ENCODE measurements at places on chromosomes 11 and 22. TPM values are rescaled to one million over a fixed set of nuclear protein-coding genes. Genes with fewer than 3 reads are reported as not detected.
A peak's percentile ranks its signal among the peaks of the same experiment; 100 is the strongest.

Gene MS4A12
- total RNA-seq, result 0.27 TPM

DNA sequence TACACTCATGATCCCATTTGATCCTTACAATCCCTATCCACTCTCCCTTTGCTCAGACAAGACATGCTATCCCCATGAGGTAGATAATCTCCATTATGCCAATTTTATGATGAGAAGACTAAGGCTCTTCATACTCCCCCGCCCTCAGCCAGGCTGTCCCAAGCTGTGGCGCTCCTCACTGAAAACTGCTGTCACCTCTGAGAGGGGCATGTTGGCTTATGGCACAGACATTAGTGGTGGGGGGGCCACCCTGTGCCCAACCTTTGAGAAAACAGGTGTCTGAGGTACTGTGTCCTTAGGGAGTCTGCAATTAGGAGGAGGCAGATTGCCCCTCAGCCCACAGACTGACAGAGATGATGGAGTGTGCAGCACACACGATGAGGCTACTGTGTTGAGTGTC lies 2.4 kb downstream of the DDTL start:
- no peak for DNase-seq

Gene LRRC4C
- total RNA-seq, result 0.15 TPM

- peak; percentile 48 for DNase-seq
Observed at GRCh38 chr22:36853407-36854099, 7.3 kb upstream of the NCF4 start.

GRCh38 chr11:6526411-6527135 lies 29.5 kb downstream of the DNHD1 start:
- no peak for DNase-seq

GRCh38 chr11:70191495-70192140 lies 11.5 kb upstream of the FADD start:
- peak; percentile 56 for DNase-seq

Gene KREMEN1
- 3.7 TPM for total RNA-seq

- no peak for DNase-seq
Observed at GRCh38 chr11:47603295-47603694, 9.1 kb upstream of the C1QTNF4 start.

DNA sequence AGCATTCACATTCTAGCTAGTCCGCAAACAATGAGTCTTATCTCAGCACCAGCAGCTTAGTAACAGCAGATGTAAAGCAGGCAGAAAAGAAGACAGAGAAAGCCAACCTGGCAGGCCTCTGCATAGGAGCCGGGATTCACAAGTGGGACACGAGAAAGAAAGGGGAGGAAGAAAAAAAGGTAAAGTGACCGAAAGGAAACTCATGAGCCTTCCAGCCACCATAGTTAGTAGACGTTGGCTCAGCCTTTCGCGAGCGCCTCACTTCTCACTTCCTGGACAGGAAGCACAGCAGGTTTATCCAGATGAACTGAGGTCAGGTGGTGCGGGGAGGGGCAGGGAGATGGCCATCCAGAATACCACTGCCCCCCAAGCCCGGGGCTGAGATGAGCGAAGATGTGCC lies 19.7 kb upstream of the KAT5 start:
- DNase-seq, result no peak

GRCh38 chr22:19401483-19401882 lies 30.1 kb downstream of the HIRA start:
- DNase-seq, result no peak

DNA sequence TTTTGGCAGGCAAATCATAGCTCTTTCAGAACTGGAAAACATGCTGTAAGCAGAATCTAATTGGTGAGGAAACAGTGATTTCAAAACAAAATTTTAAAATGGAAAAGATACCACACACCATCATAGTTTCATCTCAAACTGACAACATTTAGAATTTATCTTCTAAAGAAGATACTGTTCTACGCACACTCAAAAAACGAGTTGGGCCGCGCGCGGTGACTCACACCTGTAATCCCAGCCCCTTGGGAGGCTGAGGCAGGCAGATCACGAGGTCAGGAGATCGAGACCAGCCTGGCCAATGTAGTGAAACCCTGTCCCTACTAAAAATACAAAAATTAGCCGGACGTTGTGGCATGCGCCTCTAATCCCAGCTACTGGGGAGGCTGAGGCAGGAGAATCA lies 44.2 kb upstream of the ADSL start:
- DNase-seq, result no peak

- DNase-seq, result peak; percentile 10
Observed at GRCh38 chr11:45765836-45766235, 39.1 kb upstream of the SLC35C1 start.

Gene SCGB1A1
- not detected for total RNA-seq

- peak; percentile 61 for DNase-seq
Observed at GRCh38 chr11:7606496-7606895, 66.8 kb downstream of the CYB5R2 start.

GRCh38 chr11:2214527-2215229 lies 43.1 kb upstream of the TH start:
- DNase-seq, result no peak

Gene TEAD1
- total RNA-seq, result 83.2 TPM

DNA sequence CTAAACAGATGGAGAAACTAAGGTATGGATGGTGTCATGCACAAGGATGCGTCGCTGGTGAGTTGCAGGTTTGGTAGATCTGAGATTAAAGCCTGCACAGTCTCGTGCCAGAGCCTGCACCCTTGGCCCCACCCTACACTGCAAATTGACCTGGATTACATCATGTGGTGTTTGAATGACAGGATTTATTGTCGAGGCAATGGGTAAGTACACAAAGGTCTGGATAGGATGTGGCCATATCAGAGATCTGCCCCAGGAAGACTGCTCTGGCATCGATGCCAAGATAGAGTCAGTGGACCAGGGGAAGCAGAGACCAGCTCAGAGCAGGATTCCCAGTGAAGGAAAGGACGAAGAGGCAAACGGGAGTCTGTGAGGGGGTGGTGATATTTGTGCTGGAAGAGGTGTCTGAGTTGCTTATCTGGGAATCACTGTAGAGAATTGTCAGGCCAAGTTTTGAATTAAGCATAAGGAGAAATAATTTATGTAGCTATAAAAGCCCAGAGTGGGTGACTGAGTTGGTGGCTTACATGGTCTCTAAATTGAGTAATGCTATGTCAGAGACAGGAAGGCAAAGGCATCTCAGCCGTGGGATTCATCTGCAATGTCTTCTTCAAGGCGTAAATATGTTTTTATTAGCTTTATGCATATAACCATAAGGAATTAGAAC lies 499.6 kb upstream of the B3GAT1 start:
- no peak for DNase-seq

- no peak for DNase-seq
Observed at GRCh38 chr11:104637662-104638170, 260.5 kb downstream of the CASP12 start.

Gene MS4A4E
- total RNA-seq, result not detected

DNA sequence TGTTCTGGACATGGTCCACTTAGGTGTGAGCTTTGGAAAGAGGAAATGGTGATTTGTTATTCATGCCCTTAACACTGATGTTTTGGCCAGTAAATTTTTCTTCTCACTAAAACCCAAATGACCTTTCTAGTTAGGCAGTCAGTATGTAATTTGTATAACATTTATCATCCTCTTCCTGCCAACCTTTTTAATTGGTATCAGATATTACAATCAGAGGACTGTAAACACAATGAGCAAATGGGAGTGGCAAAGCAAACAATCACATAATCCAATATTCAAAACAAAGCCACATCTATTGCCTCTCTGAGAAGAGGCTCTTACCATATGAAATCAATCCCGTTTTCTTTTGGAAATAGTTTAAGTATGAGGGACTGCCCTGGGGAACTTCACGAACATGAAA lies 49.1 kb downstream of the BBOX1 start:
- DNase-seq, result no peak

Gene MSANTD4
- total RNA-seq, result 20.5 TPM

DNA sequence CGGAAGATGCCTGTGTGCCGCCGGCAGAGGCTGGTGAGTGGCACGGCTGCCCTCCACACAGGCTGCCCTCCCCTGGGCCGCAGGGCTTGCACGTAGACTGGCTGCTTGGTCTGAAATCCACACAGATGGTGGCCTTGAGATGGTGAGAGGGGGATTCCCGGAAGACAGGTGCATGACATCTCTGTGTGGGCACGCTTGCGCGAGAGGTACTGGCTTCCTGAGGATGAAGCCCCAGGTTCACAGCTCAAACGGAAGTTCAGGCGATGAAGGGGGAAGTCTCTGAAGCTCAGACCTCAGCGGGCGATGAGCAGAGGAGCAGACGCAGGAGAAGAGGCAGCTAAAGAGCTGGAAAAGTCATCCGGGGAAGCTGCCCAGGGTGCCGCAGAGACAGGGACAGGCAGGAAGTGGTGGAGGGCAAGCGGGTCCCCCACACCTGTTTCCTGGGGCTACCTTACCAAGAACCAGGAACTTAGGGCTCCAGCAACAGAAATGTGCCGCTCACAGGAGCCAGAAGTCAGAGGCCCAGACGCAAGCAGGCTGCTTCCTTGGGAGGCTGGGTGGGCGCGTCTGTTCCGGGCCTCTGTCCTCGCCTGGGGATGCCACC lies 7.2 kb downstream of the CRELD2 start:
- DNase-seq, result no peak

Gene GNAZ
- total RNA-seq, result 0.47 TPM

- peak; percentile 92 for DNase-seq
Observed at GRCh38 chr11:122655527-122656072, at the start of gene UBASH3B. TSS of gene UBASH3B (plus strand) at chr11:122655722. CDS start at chr11:122656050, 328 bp downstream.

Gene MYO18B
- not detected for total RNA-seq

DNA sequence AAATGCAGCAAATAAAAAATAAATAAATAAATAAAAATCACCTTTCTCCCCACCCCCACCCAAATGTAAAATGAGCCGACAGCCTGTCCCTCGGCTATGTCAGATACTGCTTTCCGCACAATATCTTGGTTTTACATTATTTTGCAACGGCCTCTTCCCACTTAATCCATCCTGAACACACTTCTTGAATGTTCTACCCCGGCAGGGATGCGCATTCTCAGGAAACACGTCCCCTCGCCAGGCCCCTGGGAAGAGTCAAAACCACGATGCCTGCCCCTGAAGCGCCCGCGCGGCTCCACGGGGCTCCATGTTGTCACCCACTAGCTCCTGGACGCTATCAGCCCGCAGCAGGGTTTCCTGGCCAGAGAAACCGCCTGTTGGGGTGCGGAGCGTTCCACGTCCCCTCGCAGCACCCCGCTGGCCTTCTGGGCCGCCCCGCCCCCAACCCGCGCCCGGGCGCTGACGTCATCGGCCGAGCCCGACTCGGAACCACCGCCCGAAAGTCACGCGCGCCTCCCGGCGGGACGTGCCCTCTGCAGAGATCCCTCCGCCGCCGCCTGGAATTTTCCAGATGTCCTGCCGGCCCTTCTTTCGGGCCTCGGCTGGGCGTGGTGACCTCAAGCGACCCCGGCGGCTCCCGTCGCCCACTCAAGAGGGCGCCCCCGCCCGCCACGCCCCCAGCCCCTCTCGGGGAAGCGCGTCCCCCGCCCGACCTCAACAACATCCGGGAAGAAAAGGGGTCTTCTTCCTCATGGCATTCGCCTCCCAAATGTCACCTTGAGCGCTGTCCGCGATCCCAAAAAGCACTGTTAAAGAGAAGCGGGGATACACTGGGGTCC lies 585 bp upstream of the NEAT1 start:
- DNase-seq, result peak; percentile 94

DNA sequence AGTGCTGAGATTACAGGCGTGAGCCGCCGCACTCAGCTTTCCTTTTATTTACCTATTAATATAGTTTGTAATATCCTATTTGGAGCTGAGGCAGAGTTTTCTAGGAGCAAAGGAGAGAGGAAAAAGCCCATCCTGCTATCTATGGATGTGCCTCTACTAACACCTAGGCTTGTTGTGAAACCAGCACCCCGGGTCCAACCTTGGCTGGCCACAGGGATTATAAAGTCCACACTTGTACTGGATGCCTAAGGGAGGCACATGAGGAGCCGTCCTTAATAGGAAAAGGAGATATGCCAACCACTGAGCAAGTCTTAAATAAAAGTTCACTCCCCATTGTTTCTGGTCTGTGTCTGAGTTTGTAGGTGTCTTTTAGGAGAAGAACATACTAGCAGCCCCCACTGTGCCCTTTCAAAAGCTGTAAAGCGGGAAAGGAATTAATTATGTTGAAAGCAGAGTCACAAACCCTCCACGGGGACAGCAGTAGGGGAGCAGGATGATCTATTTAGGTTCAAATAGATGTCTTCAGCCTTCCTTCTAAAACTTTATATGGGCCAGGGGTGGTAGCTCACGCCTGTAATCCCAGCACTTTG lies 29.3 kb downstream of the RRP7A start:
- no peak for DNase-seq

Gene ADM2
- total RNA-seq, result 0.15 TPM

DNA sequence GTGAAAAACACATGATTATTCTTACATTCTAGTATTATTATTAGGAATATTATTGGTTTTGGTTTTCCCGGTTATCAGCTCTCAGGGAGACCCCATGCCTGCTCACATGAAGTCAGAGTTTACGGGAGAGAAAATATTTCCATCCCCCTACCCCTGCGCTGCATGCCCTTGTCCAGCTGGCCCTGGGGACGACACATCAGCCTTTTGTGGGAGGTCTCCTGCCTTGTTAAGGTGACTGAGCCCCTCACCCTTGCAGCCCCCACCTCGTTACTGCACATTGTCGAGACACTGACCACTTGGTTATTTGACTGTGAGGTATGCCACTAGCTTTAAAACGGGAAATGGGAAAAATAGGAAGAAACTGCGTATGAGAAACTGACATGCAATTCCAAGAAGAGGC lies 63.0 kb downstream of the PARVG start:
- DNase-seq, result no peak

DNA sequence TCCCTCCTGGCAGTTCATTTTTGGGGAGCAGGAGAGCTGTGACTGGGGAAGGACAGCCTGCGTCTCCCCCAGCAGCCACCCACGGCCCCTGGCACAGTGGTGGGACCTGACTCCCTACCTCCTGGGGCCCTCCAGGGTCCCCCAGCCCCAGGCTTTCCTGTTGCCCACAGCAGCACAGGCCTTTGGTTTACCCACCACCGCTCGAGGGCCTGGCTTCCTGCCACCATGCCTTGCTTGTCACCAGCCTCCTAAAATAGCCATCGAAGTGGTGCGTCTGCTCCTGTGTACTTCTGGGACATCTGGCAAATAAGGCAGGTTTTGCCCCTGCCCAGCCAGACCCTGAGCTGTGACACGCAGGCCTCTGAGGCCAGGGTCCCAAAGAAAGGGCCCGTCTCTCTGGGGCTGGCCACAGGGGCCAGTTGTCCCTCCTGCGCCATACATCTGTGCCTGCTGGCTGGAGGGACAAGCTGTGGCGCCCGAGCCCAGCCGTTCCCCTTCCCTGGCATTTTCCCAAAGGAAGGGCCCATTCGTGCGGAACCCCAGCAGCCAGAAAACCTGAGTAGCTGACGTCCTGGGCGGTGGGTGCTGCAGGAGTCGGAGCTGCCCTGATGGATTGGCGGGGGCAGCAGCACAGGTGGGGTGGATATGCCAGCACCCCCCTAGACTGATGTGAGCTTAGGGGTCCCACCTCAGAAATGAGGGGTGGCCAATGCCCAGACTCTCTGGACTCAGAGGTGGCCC lies 14.6 kb downstream of the PHLDA2 start:
- DNase-seq, result no peak

DNA sequence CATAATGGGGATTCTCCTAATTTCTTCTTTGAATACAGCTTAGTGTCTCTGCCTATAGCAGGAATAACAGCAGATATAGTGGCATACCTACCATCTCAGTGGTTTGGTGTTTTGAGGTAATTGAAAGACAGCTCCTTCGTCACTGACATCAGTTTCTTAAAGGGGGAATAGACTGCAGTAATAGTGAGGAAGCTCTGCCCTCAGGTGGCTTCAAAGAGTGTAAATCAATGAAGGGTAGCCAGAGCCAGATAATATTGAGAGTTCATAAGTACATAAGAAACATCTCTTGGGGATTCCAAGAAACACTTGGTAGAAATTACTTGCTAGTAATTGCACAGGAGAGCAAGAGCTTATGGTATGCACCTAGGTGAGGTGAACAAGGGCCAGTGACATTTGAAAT lies 4.4 kb downstream of the OR6M1 start:
- no peak for DNase-seq

GRCh38 chr11:96162816-96163499 lies 180.0 kb downstream of the MAML2 start:
- DNase-seq, result peak; percentile 85
